ENCODE measurements at places on chromosomes 6 and 20. TPM values are rescaled to one million over a fixed set of nuclear protein-coding genes. Genes with fewer than 3 reads are reported as not detected.

Gene TFAP2A
- 0.51 TPM for total RNA-seq

Gene TBX18
- 5.5 TPM for total RNA-seq

Gene SRMS
- not detected for total RNA-seq

Gene NUP153
- total RNA-seq: 23.6 TPM

Gene RIMS4
- total RNA-seq: 0.13 TPM
